Stimulated activated CD4-positive, alpha-beta T cell treated with anti-CD3 and anti-CD28 coated beads, Interleukin-15, amount 100 ng/mL, for 1 hour (primary cell): ENCODE measurements at places on chromosomes 1 and 21.
A peak's percentile ranks its signal among the peaks of the same experiment; 100 is the strongest.

GRCh38 chr1:155951753-155952504 is 10.5 kb downstream of the RXFP4 start:
- DNase-seq, result no peak

DNA sequence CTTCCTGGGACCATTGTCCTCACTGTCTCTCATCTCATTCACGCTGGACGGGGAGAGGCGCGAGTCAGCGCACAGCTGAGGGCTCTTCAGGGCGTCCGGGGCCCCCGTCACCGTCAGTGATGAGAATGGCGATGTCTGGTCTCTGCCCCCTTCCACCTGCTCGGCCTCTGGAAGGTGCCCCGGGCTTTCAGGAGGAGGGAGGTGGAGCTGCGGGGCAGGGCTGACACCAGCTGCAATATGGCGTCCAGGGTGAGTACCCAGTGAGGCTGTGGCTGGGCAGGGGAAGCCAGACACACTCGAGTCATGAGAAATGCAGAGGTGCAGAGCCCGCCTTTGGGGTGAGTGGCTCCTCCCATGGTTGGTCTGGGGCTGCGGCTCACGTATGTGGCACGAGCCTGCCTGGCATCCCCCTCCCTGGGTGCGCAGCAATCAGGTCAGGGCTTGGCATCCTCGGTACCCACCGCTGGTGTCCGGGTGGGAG is 15.1 kb downstream of the MORN1 start:
- DNase-seq, result no peak

- no peak for DNase-seq
Observed at GRCh38 chr1:27542463-27543273, 52.7 kb upstream of the WASF2 start.

DNA sequence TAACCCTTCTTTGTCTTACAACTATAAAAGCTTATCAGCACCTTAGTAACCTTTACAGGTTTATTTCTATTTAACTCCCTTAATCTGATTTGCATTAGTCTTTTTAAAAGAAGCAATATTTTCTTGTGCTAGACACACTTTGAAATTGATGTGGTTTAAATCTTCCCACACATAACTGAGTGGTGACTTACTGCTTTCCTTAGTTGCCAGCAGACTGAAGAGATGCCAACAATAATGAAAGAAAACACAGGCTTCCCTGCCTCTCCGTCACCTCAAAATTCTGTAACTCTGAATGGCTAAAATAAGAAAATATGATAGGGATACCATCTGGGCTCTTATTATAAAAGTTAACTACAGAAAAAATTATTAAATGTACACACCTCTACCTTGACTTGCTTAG is 196.8 kb downstream of the PTBP2 start:
- no peak for DNase-seq

DNA sequence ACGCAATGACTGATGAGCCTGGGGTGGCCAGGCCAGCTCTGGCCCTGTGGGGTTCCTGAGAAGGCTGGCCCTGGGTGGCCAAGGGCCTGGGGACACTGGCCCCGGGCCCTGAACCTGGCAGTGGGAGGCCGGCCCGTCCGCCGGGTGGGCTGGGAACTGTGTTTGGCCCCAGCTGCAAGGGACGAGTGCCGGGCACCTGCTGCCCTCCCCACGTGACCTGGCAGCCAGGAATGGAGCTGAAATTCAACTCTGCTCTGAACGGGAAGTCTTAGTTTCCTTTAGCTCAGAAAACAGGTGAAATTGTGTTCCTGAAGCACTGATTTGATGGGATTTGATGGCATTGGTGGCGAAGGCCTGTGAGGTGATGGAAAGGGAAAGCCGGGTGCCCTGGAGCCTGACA is 8.2 kb upstream of the TTLL10 start:
- no peak for DNase-seq

GRCh38 chr1:218996362-218996761 is 177.3 kb upstream of the LYPLAL1 start:
- no peak for DNase-seq

- no peak for DNase-seq
Observed at GRCh38 chr1:209074575-209075250, 508.8 kb upstream of the CAMK1G start.

DNA sequence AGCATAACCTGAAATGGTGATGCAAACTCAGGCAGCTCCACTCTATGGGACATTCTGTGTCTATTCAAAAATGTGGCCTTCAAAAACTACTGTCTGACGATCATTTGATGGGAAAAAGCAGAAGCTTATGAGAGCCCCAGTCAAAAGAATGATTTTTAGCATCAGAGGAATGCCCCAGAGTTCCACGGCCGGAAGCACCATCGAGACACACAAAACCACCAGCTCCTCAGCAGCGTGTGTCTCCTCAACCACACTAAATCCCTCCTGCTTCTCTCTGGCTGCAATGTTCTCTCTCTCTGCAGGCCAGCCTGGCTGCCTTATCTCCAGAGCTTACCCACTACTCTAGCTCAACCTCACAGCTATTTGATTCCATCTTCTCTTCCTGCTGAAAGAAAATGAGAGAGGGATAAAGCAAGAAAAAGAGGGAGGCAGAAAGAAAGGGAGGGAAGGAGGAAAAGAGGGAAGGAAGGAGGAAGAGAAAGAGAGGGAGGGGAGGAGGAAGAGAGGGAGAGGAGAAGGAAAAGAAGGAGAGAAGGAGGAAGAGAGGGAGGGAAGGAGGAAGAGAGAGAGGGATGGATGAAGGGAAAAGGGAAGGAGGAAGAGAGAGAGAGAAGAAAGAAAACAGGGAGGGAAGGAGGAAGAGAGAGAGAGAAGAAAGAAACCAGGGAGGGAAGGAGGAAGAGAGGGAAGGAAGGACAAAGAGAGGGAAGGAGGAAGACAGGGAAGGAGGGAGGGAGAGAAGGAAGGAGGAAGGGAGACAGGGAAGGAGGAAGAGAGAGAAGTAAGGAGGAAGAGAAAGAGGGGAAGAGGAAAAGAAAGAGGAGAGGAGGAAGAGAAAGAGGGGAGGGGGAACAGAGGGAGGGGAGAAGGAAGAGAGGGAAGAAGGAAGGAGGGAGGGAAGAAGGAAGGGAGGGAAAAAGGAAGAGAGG is 33.5 kb upstream of the LAPTM5 start:
- no peak for DNase-seq

DNA sequence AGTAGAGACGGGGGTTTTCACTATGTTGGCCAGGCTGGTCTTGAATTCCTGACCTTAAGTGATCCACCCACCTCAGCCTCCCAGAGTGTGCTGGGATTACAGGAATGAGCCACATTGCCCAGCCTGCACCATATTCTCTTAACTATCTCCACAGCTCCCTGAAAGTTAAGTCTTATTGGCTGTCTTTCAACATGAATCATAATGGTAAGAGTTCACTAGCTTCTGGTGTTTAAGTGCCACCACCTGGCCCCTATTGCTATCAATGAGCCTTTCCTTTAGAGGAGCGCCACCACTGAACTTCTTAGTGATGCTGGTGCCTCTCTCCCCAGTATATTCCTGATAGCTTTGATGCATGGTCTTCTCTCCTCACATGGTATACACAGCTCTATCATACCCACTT is 15.7 kb downstream of the ZFYVE9 start:
- DNase-seq, result no peak

DNA sequence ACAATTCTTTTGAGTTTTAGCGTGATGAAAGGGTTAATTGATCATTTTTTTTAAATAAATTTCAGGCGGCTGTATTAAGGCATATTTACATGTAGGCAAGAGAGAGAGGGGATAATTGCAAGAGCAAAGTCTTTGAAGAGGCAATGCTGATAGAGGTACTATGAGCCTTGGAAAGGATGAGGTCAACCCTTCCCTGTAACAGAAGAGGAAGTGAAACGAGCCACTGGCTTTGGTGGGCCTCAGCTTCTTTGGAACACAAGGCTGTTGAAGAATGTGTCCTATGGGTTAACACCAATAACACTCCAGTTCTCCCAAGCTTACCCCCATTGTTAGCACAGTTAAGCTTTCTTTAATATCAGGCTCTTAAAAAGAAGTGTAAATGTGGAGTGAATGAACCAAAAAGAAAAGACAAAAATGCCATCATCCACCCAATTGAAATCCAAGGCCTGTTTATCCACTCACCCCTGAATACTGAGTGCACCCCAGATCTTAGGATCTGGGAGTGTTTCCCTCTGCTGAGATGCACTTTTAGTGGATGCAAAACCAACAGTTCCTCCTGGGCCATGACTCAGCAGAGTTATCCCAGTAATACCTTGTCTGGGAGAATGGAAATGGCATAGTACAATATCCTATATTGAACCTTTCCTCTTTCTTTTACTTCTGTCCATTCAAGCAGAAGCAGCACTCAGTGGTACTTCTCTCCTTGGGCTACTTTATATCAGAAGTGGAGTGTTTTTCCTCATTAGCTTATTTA is 216.4 kb downstream of the SLC44A5 start:
- DNase-seq, result no peak

DNA sequence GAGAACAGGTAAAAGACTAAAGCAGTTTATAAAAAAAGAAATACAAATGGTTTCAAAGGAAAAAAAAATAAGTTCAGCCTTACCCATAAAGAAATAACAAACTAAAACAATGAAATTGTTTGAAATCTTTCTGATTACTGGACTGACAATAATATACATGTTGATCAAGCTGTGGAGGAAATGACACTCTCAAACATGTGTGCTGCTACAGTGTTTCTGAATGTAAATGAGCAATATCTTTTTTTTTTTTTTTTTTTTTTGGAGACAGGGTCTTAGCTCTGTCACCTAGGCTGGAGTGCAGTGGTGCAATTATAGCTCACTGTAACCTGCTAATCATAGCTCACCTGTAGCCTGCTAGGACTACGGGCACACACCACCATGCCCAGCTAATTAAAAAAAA is 6.5 kb downstream of the EPS15 start:
- DNase-seq, result no peak

GRCh38 chr1:43379476-43379875 is 10.1 kb downstream of the MED8 start:
- no peak for DNase-seq

DNA sequence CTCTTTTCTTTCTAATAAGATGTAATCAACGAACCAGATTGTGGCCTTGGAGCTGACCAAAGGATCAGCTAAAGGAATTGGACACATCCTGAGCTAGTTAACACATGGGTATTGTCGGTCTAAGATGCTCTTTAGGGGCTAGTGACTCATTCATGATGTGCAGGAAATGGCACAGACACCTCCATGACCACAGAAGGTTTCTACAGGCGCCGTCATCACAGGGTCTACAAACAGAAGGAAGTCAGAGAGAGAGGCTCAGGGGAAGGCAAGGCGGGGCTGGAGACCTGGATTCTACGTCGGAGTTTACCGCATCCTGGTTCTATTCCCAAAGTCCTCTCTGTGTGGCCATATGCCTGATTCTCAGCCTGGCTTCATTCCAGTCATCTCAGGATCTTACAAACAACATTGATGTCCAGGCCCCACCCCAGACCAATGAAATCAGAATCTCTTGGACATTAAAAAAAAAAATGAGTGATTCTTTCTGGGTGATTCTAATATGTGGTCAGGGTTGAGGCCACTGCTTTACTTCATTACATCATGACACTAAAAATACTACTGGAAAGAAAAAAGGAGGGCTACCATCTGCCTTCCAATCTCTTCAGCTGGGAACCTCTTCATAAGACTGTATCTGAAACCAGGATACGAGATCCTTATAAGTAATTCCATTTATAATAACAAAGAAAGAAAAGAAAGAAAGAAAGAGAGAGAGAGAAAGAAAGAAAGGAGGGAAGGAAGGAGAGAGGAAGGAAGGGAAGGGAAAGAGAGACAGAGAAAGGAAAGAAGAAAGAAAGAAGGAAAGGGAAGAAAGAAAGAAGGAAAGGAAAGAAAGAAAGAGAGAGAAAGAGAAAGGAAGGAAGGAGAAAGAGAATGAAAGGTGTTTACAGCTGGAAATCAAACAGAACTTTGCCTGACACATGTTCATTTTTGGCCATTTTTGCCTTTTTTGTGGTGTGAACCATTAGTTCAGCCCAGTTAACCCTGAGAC is 11.6 kb upstream of the KCNJ15 start:
- peak; percentile 8 for DNase-seq

GRCh38 chr21:44315691-44316203 is 15.9 kb downstream of the PFKL start:
- no peak for DNase-seq

- DNase-seq, result no peak
Observed at GRCh38 chr1:62364721-62365120, 45.5 kb upstream of the KANK4 start.
